GF-D8 (cell line): ENCODE measurements at places on chromosomes 2 and 18.

DNA sequence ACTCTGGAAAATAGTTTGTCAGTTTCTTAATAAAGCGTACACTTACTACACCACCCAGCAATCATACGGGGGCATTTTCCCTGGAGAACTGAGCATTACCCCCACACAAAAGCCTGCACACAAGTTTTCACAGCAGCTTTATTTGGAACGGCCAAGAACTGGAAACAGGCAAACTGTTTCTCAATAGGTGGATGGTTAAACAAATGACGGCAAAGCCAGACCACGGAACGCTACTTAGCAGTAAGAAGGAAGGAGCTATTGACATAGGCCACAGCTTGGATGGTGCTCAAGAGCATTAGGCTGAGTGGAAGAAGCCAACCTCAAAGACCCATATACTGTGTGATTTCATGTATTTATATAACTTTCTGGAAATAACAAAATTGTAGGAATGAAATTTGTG lies 9.0 kb downstream of the MALL start:
- DNase-seq = no peak

GRCh38 chr2:46390036-46390435 lies 89.3 kb upstream of the TMEM247 start:
- no peak for DNase-seq

DNA sequence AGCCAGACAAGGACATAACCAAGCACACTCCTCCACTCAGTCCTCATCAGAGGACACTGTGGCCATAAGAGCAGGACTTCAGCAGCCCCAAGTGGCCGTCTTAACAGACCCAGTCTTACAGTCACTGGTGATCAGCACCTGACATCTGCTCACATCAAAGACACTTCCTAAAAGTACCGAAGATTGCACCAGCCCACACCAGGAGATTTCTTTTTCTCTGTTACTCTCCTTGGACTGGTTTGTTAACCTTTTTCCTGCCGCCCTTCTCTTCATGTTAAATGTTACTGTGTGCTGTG lies 44.1 kb downstream of the MRPS5 start:
- no peak for DNase-seq

GRCh38 chr18:25875551-25876240 lies 214.7 kb downstream of the SS18 start:
- no peak for DNase-seq

DNA sequence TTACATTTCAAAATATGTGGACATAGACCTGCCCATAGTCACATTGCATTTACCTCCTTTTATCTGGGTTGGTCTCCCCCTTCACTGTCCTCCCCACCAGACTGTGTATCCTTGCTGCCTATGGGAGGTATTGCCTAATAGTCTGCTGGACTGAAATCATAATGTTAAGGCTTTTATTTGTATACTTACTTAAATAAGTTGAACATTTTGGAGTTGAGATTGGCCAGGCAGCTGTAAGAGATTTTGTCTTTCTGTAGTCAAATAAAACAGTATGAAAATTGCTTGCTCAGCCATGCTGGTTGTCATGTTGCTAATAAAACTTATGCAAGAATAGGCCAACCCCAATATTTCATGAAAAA lies 280.9 kb downstream of the PTPRM start:
- DNase-seq = no peak

DNA sequence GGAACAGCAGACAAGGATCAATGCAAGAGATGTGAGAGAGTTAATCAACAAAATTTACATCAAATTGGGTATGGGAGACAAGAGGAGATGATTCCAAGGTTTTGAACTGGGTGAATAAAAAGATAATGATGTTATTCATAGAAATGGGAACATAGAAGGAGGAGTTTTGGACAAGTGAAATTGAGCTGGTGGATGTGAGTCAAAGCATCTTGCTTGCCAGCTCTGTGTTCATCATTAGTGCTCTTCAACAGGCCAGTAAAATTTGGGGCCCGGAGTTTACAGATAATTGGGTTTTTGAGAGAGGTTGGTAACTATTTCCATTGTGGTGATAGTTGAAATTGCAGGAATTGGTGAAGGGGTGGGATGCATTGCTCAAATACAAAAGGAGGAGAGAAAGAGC lies 69.9 kb upstream of the CAVIN2 start:
- DNase-seq = no peak

GRCh38 chr2:140200764-140201163 lies 1420.6 kb upstream of the NXPH2 start:
- no peak for DNase-seq

DNA sequence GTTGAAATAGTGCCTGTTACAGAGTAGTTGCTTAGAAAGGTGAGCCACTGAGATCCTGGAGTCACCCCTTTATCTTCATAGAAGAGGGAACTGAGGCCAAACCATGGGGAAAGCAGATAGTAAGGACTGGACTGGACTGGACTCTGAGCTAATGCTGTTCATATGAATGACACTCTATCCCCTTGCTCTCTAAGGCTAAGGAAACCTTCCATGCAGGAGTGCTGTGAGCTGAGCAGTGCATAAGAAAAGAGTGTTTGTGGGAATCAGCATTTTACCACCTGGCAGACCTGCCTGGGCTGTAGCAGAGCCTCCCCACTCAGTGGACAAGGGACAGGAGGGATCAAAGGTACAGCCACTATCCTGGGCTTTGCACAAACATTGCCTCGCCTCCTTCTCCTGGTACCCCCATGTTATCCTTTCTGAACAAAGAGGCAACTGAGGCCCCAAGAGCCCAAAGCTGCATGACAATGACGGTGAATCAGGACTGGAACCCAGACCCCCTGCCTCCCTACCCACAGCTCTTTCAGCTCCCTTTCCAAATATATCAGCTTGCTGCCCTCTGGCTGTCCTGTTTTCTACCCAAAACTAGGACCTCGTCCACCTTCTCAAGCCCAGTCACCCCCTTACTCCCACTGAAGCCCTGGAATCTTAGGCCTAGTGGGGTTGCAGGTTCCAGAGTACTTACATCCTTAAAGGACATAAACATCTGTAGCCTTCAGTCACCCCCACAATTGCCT lies 227.9 kb downstream of the ZBTB7C start:
- DNase-seq = no peak

- DNase-seq = no peak
Measured at GRCh38 chr2:27721335-27721734, 50.2 kb upstream of the MRPL33 start.

- no peak for DNase-seq
Measured at GRCh38 chr2:101704046-101704466, 6.5 kb downstream of the MAP4K4 start.

DNA sequence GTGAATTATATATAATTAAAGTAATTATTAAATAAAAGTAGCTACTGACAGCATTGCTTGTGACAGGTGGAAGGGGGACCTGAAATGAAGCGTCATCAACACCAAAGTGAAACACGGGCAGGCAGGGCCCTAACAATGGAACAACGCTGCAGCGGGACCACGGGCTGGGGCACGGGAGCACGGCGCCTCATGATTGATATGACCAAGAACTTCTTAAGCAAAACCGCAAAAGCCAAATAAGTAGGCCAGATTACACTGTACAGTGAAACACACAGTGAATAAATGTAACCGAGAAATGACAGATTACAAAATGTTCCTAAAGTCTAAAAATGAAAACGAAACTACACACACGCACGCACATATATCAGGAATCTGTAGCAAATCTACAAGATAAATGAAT lies 81.4 kb downstream of the SNTG2 start:
- no peak for DNase-seq

- no peak for DNase-seq
Measured at GRCh38 chr2:144229296-144229695, 290.6 kb downstream of the ZEB2 start.

- DNase-seq = no peak
Measured at GRCh38 chr2:215022418-215022817, 116.0 kb downstream of the ABCA12 start.

GRCh38 chr2:133829450-133830020 lies 261.3 kb upstream of the NCKAP5 start:
- no peak for DNase-seq

DNA sequence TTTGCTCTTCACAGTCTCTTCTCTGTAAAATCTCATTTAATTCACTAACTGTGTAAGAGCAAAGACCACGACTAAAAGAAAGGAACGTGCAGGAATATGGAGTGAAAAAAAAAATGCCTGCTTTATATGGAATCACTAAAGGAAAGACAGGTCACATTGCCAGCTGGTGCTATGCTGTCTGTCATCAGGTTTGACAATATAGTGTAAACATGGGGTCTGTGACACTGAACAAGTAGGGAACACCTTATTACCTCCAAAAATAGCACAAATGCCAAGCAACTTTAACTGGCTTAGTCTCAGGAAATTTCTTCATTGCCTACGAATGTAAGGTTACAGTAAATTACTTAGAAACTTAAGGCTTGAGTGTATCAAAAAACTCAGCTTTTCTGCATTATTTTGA lies 364.5 kb upstream of the LINC00305 start:
- DNase-seq = no peak

- no peak for DNase-seq
Measured at GRCh38 chr18:67553437-67553836, 36.9 kb upstream of the DSEL start.
